ENCODE measurements at places on chromosomes 2 and 18.

DNA sequence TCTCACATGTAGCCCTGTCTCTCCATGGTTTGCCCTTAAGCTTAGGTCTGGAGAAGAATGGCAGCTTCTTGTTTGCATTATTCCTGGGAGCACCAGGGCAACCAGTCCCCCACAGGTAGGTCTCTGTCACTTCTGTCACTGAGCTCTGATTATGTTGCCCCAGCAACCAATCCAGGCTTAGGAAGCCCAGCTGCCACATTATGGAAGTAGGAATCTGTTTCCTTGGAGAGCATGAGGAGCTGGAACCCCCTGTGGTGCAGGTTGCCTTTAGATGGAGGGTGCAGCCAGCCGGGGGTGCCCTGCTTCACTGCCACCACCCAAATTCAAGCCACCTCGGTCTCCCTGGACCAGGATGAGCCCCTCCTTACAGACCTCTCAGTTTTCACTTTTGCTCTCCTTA lies 4.8 kb downstream of the RESP18 start:
- no peak for DNase-seq

DNA sequence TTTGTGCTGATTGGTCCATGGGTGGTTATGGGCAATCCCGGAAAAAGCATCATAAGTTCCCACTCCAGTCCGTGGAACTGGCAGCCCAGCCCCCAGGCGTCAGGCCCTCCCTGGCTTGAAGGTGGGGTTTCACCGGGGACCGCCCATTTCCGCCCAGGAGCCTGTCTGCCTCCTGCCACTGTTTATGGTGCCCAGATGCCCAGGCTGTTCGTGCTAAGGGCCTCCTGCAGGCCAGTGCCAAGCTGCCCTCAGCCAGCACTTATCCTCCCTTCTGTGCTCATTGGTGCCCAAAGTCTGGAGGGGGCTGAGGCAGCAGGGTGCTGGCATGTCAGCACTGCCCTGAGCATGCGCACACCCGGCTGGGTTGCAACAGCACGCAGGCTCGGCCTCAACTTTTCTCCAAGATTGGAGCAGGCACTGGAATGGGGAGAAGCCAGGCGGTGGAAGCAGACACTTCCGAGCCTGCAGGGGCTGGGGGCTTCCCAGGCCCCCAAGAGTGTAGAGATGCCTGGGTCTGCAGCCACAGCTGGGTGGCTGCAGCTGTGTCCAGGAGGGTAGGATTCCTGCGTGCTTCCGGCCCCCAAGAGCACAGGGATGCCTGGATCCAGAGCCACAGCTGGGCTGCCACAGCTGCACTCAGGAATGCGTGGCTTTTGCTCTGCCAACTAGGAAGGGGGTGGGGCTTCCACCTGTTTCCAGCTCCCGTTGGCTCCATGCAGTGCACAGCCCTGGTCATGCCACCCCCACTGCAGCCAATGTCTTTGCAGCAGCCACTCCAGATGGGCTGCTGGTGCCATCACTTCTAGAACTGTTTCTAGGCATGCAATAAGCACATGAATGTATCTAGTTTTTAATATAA lies 74.0 kb downstream of the AGPS start:
- DNase-seq = no peak

DNA sequence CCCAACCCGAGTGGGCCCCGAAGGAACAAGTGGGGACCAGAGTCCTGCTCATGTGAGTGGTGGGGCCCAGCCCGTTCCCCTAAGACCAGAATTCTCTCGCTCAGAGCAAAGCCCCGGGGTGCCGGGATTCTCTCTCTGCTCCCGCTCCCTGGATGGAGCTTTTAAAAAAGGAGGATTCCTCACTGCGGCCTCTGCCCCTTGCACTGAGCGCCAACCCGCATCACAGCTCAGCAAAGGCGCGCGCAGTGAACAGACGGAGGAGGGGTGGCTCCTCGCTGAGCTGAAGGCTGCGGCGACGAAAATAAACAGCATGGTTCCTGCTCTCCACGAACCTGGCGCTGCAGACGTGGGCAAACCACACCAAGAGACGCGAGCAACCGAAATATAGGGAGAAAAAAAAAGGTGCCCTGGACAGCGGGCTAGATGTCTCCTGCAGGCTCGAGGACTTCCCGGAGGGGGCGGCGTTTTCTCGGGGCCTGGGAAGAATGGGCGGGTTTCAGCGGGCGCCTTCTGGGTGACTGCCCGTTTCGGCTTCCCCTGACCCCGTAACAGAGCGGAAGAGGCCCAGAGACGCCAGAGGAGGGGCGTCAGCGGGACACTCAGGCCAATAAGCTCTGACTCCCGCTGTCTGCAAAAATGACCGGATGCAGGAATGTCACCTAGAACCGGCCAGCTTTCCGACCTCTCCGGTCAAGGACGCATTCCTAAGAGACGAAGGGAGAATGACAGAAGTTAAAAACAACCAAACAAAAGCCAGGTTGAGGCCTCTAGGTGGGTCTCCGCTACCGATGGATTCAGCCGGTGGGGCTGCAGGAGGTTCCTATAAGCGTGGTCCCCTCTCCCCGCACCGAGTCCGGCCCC lies 819 bp upstream of the KLF11 start:
- DNase-seq = peak; percentile 38

GRCh38 chr18:46174342-46175041 lies 70.3 kb downstream of the HAUS1 start:
- no peak for DNase-seq

GRCh38 chr18:21739604-21740537 lies 721 bp upstream of the MIB1 start:
- no peak for DNase-seq

- DNase-seq = no peak
Measured at GRCh38 chr18:50665519-50665918, 105.6 kb downstream of the MAPK4 start.

GRCh38 chr2:41998186-41999127 lies 49.4 kb upstream of the PKDCC start:
- DNase-seq = no peak

GRCh38 chr2:2271469-2271941 lies 59.6 kb downstream of the MYT1L start:
- no peak for DNase-seq

- no peak for DNase-seq
Measured at GRCh38 chr2:152858594-152859265, 140.3 kb downstream of the ARL6IP6 start.

DNA sequence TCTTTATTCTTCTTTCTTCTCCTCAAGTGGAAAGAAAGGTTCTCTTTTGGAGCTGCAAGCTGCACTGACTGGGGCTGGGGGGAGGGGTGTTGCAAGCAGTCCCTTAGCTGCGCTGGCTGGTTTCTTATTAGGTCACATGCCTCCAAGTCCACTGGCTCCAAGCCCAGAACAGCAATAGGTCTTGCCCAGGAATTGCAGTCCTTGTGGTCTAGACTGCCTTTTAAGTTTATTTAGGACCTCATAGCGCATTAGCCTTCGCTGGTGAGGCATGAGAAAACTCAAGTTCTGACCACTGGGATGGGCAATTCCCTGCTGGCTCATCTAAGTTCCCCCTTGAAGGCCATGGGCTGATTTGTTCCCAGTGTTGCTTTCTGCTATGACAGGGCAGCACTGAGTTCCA lies 138.6 kb upstream of the SCN7A start:
- DNase-seq = no peak

DNA sequence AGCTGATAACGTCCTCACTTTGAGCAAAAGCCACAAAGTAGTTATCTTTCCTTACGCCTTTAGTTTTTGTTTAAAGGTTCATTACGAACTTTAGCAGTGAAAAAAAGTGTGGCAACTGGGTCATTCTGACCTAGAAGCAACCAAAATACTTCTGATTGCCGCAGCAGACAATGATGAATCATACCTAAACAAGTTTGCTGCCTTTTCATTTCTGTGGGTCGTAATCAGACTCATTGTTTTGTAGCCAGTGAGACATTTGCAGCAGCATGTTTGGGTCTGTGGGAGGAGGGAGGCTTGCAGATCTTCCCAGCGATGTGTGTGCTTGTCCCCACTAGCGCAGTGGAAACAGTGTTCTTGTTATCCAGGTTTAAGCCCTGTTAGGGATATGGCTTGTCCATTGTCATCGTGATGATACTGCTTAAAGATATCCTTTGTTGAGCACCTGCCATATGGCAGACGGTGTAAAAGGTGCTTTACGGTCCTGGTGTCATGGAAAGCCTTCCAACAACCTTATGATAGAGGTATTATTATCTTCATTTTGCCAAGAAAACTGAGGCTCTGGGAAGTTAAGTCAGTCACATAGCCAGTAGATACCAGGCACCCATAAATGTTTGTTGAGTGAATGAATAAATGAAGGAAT lies 1.3 kb upstream of the GREB1 start:
- DNase-seq = no peak

DNA sequence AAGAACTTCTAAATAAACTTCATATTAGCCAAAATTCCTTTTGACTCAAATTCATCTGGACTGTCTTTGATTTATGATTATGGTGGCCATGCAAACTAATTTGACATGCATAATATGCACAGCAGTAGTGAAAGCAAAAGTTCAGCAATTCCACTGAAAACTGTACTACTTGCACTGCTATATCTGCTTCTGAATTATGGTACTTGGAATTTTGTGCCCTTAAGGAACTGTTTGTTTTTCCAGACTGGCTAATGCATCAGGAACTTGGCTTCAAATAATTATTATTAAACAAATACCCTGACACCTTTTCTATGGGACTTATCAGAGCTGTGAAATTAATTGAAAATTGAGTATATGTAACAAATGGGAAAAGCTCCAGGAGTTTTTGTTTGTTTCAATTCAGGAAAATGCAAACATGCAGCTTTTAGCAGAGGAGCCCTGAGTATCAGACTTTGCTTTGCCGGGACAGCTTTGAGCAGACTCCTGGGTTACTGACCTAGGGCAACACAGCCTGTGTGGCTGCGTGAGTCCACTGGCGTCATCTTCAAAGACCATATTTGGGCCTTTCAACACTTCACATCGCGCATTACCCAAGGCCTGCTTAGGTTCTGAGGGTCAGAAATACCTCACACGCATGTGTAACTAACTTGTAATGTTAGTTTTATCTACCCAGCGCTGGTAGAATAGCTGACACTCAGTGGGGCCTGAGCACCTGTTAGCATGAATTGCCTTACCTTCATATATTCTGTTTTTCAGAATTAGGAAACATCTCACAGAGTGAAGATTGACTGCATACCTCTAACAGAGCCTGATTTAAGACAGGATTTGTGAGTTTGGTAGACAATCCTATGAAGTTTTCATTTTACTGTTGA lies 35.4 kb downstream of the CFAP221 start:
- DNase-seq = no peak

- no peak for DNase-seq
Measured at GRCh38 chr2:238979636-238980035, 131.8 kb downstream of the TWIST2 start.

DNA sequence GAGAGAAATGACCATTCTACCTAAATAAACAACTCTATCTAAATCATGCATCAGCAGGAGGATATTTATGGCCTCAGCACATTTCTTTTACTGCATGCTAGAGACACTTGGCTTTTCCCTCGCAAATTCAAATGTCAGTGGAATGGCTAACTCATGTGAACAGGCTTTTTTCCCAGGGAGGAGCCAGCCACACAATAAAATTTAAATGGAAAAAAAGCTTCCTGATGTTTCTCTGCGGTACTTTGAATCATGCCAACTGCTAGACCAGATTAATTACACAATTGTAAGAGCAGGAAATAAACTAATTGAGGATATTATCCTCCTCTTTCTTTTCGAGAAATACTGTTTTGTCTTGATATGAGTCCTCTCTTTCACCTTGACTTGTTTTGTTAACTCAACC lies 676.3 kb downstream of the IRS1 start:
- DNase-seq = no peak

- no peak for DNase-seq
Measured at GRCh38 chr2:37854676-37855282, 70.3 kb upstream of the RMDN2 start.

DNA sequence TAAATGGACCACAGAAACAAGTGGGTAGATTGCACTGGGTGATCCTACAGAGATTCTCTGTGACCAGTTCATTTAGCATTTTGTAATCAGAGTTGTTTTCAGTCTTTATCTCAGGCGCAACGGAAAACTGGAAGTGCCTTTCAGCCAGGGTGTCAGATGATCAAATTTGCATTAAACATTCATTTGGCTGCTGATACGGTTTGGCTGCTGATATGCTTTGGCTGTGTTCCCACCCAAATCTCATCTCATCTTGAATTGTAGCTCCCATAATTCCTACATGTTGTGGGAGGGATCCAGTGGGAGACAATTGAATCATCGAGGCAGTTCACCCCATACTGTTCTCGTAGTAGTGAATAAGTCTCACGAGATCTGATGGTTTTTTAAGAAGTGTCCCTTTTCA lies 1396.1 kb upstream of the TMEFF2 start:
- no peak for DNase-seq

GRCh38 chr2:233129351-233129978 lies 69.3 kb downstream of the INPP5D start:
- DNase-seq = no peak

DNA sequence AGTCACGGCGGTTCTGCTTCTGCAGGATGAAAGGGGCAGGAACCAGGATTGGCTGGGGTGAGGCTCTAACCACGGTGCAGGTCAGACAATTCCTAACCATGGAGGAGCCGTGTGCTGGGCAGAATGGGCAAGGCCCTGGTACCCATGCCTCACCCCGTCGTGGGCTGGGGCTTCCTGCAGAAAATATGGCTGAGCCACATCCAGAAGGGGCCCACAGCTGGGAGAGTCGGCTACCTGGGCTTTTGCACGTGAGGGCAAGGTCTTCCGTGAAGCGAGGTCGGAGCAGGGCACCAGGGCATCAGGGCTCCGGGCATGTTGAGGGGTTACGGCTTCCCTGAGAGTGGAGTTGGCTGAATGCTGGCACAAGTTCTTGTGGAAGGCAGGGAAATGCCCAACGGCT lies 147.8 kb downstream of the ARHGAP28 start:
- DNase-seq = no peak

DNA sequence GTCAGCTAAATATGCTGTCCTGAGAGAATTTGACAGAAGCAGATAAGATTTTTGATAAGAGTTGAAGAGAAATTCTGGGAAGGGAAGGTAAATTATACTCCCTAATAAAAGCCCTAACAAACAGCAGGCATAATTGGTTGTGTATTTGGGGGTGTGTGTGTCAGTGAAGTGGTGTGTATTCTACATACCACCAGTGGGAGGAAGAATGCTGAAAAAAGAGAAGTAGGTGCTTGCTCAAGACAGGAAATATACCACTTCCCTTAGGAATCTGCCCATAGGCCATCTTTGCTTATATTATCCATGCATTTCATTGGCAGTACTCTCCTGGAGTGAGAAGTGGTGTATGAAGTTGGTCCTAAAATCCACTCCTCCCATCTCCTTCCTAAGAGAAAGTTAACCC lies 76.2 kb downstream of the FMNL2 start:
- DNase-seq = no peak

- no peak for DNase-seq
Measured at GRCh38 chr18:41034413-41034812, 920.6 kb upstream of the PIK3C3 start.

GRCh38 chr18:7207366-7207915 lies 23.4 kb upstream of the LRRC30 start:
- DNase-seq = no peak

GRCh38 chr2:106109675-106110424 lies 84.3 kb downstream of the UXS1 start:
- DNase-seq = no peak

GRCh38 chr2:27431395-27431794 lies 3.0 kb downstream of the NRBP1 start:
- DNase-seq = no peak

All from thoracic aorta (tissue), 2 donors.